ENCODE measurements at places on chromosomes 1 and 21. TPM values are rescaled to one million over a fixed set of nuclear protein-coding genes. Genes with fewer than 3 reads are reported as not detected.

DNA sequence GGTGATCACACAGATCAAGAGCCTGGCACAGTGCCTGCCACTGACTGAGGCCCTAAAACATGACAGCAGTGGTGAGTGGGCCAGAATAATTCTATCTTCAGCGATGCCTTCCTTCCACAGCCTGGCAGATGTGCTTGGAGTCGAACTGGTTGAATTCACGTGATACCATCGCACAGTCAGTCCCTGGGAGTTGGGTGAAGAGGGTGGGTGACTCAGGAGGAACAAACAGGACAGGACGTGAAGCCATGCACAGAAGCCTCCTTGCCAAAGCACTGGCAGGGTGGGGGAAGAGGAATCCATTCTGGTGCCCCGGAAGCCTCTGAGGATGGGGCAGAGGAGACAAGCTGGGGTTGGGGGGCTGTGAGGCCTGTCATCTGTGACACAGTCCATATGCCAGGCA lies 80.3 kb upstream of the WNT4 start:
- no peak for DNase-seq

DNA sequence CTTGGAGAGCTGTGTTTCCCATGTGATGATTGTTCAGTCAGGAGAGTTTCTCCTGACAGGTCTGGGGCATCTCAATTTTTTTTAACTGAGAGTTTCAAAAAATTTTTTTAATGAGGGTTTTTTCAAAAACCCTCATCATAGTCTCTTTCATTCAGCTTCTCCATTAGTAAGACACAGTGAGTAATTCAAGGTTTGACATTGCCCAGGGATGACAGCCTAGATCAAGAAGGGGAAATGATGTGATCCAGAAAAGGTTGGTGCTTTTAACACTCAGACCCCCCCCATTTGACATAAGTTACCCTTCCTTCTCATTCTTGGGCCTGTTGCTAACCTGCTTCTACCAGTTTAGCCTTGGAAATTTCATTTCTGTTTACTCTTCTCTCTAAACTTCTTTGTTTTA lies 189.4 kb upstream of the HOOK1 start:
- DNase-seq: no peak

GPR153 gene
- total RNA-seq: 8.0 TPM

- no peak for DNase-seq
These were observed 80.3 kb downstream of the RGL1 start for GRCh38 chr1:183885142-183885735.

- DNase-seq: no peak
These were observed 213.0 kb downstream of the CAMTA1 start for GRCh38 chr1:6998267-6998666.

DNA sequence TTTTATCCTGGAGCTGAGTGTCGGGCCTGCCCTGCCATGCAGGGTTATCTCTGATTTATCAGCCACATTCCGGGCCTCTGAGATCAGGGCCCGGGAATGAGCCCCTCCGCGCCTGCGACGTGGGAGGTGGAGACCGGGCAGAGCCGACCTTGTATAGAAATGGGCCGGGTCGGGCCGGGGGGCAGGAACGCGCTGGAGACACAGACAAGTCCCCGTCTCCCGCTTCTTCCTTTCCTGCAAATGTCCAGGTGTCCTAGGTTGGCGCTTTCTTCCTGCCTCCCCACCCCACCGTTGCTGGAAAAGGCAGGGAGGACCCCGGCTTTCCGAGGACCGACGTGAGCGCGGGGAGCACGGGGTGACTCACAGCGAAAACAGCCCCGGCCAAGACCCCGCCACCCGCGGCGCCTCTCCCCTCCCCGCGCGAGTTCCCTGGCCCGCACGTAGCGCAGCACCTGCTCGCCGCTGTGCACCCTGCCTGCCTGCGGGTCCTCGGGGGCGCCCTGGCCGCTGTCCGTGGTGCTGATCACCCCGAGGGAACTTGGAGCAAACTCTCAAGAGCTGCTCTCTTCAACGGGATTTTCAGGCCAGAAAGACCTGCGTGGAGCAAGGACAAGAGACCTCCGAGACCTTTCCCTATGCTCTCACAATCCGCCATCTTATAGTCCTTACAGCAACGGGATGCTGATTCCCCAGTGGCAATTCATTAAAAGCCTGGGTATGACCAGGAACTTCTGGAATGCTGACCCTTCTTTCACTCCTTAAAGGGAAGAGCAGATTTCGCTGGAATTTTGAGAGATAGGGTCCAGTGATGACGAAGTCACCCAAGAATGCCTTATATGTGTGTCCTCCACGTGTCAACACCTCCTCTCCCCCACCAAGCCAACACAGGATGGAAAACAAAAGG lies 475 bp upstream of the NPPB start:
- DNase-seq: peak; percentile 78

DNA sequence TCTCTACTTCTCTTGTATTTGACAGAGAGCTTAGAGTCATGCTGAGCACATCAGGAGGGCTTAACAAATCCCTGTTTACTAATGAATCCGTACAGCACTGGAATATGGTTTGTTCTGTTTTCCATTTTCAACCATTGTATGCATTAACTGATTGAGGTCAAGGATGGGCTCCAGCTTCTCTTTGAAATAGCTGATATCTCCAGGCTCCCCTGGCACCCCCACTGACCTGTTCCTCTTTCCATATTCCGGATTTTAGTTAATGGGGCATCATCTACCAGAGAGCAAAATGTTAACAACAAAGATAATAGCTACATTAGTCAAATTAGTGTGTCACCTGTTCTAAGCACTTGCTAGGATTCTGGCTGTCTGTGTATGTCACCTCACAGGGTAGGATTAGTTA lies 57.6 kb downstream of the NENF start:
- no peak for DNase-seq

SLC45A1 gene
- 0.74 TPM for total RNA-seq

RGSL1 gene
- total RNA-seq: not detected

- DNase-seq: no peak
These were observed 16.8 kb downstream of the YY1AP1 start for GRCh38 chr1:155671750-155672149.

TRIM63 gene
- 0.31 TPM for total RNA-seq

DNA sequence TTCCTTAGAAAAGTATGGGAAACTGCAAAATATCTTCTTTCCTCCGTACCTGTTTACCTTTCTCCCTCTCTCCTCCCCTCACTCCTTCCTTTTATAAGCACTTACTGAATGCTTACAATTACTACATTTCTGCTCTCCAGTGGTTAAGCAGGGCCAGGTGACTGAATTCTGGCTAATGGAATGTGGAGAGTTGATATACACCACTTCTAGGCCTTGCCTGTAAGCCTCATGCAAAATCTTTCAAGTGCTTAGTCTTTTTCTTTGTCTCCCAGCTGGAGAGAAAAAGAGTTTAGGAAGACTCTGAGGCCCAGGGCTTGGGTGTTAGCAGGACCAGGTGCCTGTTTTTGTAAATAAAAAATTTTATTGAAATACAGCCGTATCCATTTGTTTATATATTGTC lies 77.7 kb upstream of the CACNA1E start:
- peak; percentile 44 for DNase-seq

DNA sequence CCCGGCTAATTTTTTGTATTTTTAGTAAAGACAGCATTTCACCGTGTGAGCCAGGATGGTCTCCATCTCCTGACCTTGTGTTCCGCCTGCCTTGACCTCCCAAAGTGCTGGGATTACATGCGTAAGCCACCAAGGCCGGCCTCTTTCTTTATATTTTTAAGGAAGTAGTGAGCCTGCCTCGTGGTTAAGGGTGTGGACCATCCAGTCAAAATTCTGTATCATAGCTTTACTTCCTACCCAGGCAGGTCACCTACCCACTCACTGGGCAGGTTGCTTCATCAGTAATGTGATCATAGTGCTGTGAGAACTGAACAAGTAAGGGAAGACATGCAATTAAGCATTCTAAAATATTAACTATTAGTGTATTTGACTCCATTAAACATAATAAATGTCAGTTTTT lies 8.1 kb upstream of the ACOT7 start:
- no peak for DNase-seq

RGS4 gene
- 0.43 TPM for total RNA-seq

CHODL gene
- total RNA-seq: 0.37 TPM

DNA sequence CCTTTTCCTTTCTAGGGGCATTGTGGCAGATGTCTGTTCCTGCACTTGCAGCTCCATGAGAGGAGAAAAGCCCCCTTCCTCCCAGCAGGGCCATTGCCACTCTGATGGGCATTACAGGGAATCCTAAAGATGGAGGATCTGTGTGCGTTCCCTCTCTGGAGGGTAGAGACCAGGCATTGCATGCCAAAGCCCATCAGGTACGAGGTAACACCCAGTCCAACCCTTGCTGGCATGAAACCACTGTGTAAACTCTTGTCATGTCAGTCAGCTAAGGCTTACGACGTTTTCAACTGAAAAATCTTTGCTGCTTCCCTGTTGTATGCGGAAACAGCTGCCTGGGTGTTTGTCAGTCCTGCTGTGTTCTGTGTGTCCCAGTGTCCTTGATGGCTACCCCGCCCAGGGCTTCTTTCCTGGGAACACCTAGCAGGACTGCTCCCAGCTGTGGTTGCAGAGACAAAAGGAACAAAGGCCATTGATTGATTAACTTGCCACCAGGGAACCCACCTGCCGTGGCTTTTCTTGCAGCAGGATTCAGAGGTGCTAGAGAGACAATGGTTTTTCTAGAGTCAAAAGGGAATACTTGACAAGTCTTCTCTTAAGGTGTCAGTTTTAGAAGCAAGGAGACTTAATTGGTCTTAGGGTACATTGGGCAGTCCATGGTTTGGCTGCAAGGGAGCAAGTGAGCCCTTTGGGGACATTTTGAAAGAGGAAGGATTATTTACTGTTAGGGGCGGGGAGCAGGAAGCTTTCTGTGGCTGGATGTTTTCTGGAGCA lies 24.6 kb downstream of the B3GALT5 start:
- DNase-seq: no peak

DNA sequence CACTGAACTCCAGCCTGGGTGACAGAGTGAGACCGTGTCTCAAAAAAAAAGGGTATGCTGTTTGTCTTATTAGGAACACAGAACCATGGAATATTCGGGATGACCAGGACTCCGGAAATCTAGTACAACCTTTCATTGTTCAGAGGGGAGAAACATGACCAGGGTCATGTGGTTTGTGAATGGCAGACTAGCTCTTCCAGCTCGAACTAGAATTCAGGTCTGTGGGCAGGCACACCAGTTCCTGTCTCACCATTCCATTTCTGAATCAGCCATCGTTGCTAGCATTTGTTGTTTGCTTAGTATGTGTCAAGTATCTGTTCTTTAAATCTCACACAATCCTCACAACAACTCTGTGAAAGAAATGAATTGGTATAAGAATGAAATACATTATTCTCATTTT lies 50.9 kb downstream of the MDM4 start:
- DNase-seq: no peak

GRCh38 chr1:50637460-50637859 lies 214.2 kb upstream of the DMRTA2 start:
- no peak for DNase-seq

GRCh38 chr1:18326211-18326897 lies 154.4 kb upstream of the KLHDC7A start:
- DNase-seq: peak; percentile 77

DNA sequence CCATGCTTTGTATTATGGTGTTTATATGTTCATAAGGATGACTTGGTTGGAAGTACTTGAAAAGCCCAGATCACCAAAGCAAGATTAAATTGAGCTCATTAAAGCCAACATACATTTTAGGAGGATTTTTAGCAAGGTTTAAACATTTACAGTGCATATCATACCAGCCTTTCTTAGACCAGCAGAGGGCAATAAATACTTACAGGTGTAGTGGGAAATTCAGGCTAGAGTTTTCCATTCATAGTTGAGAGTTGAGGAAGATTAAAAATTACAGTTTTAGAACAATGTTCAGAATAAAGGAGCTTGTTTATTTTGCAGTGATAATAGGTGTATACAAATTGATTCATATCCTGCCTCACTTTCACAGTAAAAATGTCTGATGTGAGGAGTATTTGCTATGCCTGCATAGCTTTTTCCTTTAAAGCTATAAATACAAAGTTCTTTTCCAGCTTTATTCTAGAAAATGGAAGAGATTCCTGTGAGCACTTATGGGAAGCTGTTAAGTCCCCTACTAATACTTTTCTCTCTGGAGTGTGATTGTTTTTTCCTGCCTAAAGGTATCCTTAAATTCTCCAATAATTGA lies 35.3 kb downstream of the DTL start:
- peak; percentile 77 for DNase-seq

ZNF648 gene
- 0.20 TPM for total RNA-seq

SH2D1B gene
- 0.61 TPM for total RNA-seq

- no peak for DNase-seq
These were observed 54.1 kb downstream of the DTL start for GRCh38 chr1:212089560-212090163.

- peak; percentile 78 for DNase-seq
These were observed 6.5 kb upstream of the ATP1A2 start for GRCh38 chr1:160108888-160109662.

DNA sequence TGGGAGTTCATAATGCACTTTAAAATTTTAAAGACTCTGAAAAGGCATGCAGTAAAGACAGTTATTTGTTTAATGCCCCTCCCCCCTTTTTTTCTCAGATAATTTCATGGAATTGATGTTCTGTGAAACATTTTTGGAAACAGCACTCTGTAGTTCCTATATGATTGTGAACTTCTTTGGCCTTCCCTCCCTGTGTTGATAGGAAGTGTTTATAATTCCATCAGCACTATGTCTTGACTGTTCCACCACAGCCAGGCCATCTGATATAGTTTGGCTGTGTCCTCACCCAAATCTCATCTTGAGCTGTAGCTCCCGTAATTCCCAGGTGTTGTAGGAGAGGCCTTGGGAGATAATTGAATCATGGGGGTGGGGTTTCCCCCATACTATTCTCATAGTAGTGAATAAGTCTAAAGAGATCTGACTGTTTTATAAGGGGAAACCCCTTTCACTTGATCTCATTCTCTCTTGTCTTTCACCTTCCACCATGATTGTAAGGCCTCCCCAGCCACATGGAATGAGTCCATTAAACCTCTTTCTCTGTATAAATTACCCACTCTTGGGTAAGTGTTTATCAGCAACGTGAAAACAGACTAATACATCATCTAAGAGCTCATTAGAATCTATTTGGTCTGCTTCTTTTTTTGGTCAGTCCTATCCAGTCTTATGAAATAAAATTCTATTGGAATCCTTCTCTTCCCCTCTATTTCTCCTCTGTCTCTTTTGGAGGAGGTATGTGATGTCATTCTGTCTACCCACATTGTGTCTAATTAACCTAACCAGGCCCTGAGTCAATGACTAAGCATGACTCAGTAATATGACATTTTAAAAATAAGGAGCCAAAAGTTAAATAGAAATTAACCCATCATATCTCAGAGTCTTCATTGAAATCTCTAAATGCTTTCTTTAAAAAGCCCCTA lies 8.9 kb downstream of the CCDC185 start:
- DNase-seq: no peak

S100A2 gene
- 41.2 TPM for total RNA-seq

- no peak for DNase-seq
These were observed 26.5 kb downstream of the ZNF362 start for GRCh38 chr1:33282791-33283190.

EVA1C gene
- 13.9 TPM for total RNA-seq
